ENCODE measurements at places on chromosomes 2 and 18.
A peak's percentile ranks its signal among the peaks of the same experiment; 100 is the strongest.

- peak; percentile 57 for DNase-seq
These were observed 519 bp downstream of the METTL4 start for GRCh38 chr18:2570772-2571199.

- no peak for DNase-seq
These were observed 787 bp downstream of the ERBB4 start for GRCh38 chr2:212537726-212538304.

- DNase-seq: no peak
These were observed 589 bp upstream of the DAW1 start for GRCh38 chr2:227870710-227871374.

DNA sequence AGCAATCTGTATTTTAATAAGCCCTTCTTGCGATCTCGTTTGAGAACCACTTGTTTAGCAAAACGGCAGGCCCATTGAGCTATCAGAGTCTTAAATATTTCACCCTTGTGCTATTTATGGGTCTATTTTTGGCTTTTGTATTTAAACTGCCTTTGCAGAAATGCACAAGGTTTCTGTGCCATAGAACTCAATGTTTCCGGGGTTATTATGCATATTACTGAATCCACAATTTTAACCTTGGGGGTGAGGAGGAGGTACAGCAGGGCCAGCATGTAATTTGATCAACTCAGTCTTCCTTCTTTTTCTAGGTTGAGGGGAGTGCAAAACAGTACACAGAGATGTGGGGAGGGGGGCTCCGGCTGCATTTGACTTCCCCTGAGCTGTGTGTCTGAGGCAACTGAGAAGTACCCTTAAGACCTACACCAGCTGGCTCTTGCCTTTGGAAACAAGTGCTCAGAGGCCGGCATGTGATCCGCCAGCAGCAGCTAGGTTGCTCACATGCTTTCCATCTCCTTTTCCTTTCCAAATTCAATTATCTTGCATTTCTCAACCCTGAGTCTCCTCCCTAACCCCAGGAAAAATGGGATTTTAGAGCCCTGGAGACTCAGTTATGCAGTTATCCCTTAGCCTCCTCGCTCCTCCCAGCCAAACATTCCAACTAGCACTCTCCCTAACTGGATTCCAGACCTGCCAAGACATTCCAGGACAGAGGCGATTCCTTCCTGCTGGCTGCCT, 103.0 kb downstream of the HNRNPLL start:
- no peak for DNase-seq

- no peak for DNase-seq
These were observed 266.8 kb downstream of the EN1 start for GRCh38 chr2:118580651-118581050.

GRCh38 chr2:153871231-153872221, at the start of gene GALNT13:
TSS of gene GALNT13 (plus strand) at chr2:153871922.
- no peak for DNase-seq

- no peak for DNase-seq
These were observed 126.0 kb upstream of the HDAC4 start for GRCh38 chr2:239526666-239527415.

- no peak for DNase-seq
These were observed 22.5 kb upstream of the RAB31 start for GRCh38 chr18:9685615-9685890.

Data from activated CD4-positive, CD25-positive, alpha-beta regulatory T cell treated with anti-CD3 and anti-CD28 coated beads, Interleukin-2, amount 50 U/mL, for 72 hours (primary cell).